Stimulated activated CD4-positive, alpha-beta T cell treated with anti-CD3 and anti-CD28 coated beads, Interleukin-4, amount 100 ng/mL, for 24 hours (primary cell): ENCODE measurements at places on chromosomes 7 and 10.

DNA sequence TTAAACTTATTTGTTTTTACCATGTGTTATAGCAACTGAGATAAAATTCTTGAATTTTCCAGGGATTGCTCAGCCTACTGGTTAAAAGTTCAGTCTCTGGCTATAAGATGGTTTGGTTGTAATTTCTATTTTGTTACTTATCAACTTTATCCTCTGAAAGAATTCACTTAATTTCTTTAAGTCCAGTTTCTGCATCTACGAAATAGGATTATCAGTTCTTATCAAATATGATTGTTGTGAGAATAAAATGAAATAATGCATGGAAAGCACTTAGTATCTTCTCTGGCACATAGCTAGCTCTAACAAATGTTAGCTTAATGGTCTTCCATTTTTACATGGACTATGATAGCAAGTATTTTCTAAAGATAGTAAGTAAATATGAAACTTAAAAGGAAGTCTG, 53.3 kb downstream of the SEMA3D start:
- no peak for DNase-seq

DNA sequence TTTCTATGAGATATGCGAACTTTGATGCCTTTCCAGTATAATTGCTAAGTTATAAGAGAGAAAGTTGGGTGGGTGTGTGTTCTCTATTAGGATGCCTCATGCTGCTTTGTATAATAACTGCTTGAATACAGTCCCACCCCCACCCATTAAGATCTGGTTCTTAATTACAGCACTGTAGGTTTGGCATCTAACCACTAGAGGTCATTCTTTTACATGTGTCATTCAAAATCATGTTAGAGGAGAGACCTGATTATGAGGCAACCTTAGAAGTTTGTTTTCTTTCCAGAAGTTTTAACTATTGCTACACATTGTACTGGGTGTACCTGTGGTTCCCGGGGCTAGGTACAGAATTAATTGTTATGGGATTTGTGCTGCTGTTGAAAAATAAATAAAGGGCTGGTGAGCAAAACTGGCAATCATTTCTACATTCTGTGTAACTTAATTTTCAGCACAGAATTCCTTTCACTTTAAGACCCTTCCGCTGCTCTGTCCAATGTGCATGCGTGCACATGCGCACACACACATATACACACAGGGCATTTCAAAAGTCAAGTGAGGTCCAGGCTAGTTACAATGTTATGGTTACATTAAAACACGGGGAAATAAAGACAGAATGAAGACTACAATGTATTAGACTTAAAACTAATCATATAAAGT, 1156.3 kb downstream of the SORCS3 start:
- no peak for DNase-seq

DNA sequence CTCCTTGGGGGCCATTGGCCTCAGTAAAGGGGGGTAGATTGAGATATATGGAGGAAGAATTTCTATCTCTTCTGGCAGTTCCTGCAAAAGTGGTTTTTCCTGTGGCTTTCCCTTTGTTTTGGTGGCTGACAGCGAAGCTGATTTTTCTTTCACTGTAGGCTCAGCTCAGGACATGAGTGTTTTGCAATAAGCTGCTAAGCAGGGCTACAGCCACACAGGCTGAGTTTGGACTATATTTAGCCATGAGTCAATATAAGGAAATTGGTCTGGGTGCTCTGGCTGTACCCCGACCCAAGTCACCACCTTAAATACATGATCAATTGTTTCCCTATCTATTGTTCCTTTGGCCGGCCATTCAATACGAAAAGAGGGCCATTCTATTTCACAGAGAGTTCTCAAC, 212.7 kb upstream of the KCND2 start:
- DNase-seq: no peak

DNA sequence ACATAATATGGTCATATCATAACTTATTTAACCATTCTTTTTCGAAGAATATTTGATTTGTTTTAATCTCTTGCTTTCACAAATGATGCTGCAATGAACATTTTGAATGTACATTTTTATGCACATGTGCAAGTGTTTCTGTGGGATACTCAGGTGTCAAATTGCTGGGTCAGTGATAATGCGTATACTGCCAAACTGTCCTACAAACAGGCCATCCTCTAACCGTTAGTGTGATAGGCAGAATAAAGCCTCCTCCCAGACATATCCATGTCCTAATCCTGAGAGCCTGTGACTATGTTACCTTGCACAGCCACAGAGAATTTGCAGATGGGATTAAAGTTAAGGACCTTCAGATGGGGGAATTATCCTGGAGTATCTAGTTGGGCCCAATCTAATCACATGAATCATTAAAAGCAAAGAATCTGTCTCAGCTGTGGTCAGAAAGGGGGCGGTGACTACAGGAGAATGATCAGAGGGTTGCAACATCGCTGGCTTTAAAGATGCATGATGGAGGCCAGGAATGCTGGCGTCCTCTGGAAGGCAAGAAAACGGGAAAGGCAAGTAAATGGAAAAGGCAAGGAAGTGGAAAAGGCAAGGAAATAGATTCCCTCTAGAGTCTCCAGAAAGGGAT, 46.7 kb downstream of the FZD1 start:
- no peak for DNase-seq

DNA sequence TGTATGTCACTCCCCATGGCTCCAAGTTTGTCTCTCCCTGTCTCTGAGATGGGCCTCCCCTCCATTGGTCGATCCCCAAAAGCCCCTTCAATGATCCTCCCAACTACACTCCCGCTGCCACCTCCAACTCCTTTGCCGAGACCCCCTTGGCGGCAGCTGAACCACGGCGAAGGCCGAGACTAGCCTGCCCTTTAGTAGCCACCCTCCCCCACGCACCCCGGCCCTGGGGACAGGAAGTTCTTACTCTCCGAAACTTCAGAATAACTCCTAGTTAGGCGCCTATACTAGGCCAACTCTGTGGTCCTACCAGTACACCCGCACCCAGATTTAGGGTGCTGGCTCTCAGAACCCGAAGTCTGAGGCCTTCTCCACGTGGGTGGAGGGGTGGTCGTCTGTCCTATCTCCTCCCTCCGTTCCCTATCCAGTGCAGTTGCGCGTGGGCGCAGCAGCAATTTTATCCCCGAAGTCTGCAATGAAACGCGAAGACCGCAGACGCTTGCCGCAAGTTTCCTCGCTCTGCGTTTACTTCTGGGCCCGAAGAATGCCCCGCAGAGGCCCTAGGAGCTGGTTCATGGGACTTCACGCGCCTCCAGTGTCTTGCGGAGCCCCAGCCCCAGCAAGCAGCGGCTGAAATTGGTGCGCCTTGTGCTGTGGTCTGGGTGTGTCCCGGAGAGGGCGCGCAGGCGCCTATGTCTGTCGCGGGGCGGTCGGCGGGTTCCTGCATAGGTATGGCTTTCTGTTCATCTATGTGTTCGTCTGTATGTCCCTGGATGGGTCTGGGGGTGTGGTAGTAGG, 82.6 kb upstream of the SLF2 start:
- no peak for DNase-seq

GRCh38 chr10:132497861-132498561, 39.6 kb upstream of the INPP5A start:
- no peak for DNase-seq

DNA sequence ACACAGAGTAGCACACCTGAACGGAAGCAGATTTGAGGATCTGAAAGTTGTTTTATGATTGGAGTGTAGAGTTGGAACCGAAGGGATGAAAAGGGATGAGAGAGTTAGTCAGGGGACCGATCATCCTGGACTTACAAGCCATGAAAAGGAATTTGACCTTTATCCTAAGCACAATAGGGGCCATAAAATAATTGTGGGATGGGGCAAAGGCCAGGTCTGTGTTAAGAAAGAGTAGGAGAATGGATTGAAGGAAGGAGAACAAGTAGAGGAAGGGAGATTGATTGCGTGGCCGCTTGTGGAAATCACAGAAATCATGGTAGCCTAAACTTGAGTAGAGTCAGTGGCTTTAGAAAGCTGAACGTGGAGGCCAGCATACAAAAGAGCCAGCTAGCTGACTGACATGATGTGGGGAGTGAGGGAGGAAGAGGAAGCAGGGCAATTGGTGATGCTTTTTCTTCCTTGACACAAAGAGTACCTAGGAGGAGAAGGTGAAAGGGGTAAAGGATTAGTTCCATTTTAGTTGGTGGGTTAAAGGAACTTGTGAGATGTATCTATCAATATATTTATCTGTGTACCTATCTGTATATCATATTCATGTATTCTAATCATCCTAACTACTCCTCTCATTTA, 67.1 kb upstream of the RPA3 start:
- no peak for DNase-seq

- DNase-seq: no peak
Observed at GRCh38 chr7:17183630-17184328, 114.7 kb upstream of the AHR start.

- DNase-seq: no peak
Observed at GRCh38 chr10:11525503-11525902, 85.9 kb downstream of the USP6NL start.

DNA sequence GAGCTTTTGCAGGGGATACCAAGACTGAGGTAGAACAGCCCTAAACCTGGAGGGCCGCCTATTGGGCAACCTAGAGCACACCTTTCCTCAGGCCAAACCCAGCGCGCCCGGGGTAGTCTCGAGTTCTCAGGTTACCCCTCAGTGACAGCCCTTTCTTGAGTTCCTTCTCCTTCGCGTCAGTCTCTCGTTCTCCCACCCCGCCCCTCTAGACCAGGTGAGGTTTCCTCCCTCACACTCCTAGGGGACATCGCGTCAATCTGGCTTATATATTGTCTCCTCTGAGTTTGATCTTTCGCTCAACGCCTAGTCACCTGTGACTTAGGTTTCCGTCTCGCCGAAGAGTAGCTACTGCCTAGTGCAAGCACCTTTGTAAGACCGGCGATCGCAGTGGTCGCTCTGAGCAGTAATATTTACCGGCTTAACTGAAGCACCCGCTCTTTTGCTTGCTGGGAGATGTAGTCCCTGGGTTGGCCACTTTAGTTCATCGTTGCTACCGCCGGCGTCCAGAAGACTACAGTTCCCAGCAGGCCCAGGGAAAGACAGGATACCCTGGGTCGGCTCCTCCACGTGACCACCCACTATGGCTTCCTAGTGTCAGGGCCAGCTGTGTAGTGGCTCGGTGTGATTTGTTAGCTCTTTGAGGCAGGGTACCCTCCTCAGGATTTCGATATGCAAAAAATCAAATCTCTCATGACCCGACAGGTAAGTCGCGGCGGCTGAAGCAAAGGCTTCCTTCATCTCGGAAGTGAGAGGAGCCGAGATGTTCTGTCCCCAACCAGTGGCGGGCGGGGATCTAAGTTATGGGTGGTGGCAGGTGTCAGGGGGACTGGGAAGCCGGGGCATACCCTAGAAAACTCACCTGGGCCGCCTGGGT, at the start of gene VPS50:
TSS of gene VPS50 (plus strand) at position 568 of the 874 bp plus-strand sequence. CDS start at position 670, 102 bp downstream.
- DNase-seq: peak; percentile 92
